H7 (cell line): ENCODE measurements at places on chromosomes 12 and 14. TPM values are rescaled to one million over a fixed set of nuclear protein-coding genes. Genes with fewer than 3 reads are reported as not detected.
A peak's percentile ranks its signal among the peaks of the same experiment; 100 is the strongest.

TTC6 gene
- total RNA-seq, result 0.59 and 0.90 TPM in 2 replicates

SLC7A8 gene
- total RNA-seq, result 66.7 and 79.1 TPM in 2 replicates

ACYP1 gene
- total RNA-seq, result 26.6 and 30.0 TPM in 2 replicates

TTC9 gene
- 12.1 and 14.9 TPM in 2 replicates for total RNA-seq

NAA30 gene
- total RNA-seq, result 17.7 TPM in 2 replicates

NPFF gene
- total RNA-seq, result not detected in 2 replicates

RNASE1 gene
- 72.7 and 124 TPM in 2 replicates for total RNA-seq

CCDC198 gene
- total RNA-seq, result not detected in 2 replicates

RFX4 gene
- total RNA-seq, result 0.83 and 1.1 TPM in 2 replicates

DNA sequence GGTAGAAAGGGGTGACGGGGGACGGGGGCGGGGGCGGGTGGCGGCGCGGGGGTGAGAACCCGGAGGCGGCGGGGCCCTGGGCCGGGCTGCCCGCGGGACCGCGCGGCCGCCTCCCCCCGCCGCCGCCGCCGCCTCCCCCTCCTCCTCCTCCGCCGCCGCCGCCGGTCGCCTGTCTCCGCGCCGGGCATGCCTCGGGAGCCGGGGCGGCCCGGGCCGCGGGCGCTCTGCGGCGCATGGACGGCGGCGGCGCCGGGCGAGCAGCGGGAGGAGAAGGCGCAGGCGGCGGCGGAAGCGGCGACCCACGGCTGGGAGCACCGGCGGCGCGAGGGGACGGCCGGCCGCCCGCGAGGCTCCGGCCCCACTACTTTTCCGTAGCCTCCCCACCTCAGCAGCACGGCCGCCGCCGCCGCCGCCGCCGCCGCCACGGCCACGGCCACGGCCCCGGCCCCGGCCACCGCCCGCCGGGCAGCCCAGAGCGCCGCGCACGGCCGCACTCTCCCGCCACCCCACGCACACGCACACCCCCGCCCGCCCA is at the start of gene NPAS3:
NPAS3 (plus strand) TSS at position 161 of the 535 bp plus-strand sequence.
- DNase-seq, result peak; percentile 72

GRCh38 chr12:121806546-121807423 is 3.0 kb downstream of the SETD1B start:
- DNase-seq, result peak; percentile 53

GRCh38 chr14:64704743-64705380 is 638 bp downstream of the PLEKHG3 start:
- peak; percentile 69 for DNase-seq

GRCh38 chr12:53062977-53063707 is 13.3 kb downstream of the TNS2 start:
- DNase-seq, result peak; percentile 30

- DNase-seq, result no peak
Measured at GRCh38 chr12:69331909-69332684, 16.1 kb upstream of the LYZ start.

GRCh38 chr12:122030424-122031035 is 8.8 kb downstream of the BCL7A start:
- DNase-seq, result peak; percentile 38

GRCh38 chr14:59036134-59036533 is 152.3 kb upstream of the DAAM1 start:
- DNase-seq, result no peak

- DNase-seq, result peak; percentile 88
Measured at GRCh38 chr14:25049568-25050268, at the start of gene STXBP6. Gene STXBP6, minus strand, starts transcription at chr14:25050147. Its CDS starts 75,329 bp downstream, at chr14:24974818.

- no peak for DNase-seq
Measured at GRCh38 chr12:68497107-68497506, 113.6 kb upstream of the RAP1B start.

DNA sequence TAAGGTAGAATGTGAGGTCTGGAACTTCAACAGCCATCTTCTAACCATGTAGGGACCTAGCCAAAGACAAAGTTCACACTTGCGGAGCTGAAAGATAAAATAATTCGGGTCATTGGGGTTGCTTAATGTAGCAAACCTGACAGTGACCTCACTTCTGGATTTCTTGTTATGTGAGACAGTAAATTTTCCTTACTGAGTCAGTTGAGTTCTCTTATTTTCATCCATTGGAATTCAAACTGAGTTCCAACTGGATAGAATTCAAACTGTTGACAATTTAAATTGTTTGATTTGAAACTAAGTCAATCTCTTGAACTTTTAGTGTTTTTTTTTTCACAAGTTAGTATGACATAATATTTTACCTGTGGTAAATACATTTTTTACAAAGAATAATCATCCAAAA is 406.5 kb downstream of the ADAMTS20 start:
- no peak for DNase-seq

- DNase-seq, result no peak
Measured at GRCh38 chr12:25263594-25263993, 12.9 kb upstream of the KRAS start.

DNA sequence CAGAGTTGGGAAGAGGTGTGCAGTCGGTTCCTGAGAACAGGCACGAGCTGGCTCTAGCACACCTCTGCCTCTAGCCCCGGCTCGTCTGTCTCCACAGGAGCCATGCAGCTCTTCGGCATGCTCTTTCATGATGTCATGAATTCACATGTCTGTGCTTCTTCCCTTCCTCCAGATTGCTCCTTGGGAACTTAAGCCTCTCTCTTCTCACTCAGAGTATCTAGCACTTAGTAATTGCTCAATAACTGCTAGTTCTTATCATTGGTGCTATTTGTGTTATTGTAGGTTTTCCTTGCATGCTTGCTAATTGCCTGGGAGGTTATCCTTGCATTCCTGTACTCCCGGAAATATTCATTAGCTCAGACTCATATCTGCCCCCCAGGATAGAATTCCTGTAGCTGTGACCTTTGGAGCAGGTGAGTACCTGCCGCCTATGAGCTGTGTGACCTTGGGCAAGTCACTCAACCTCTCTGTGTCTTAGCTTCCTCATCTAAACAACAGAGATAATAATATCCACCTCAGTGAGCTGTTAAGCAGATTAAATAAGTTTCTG is 19.5 kb downstream of the FAM181A start:
- DNase-seq, result no peak

- no peak for DNase-seq
Measured at GRCh38 chr14:78131616-78132015, 38.6 kb upstream of the NRXN3 start.

GRCh38 chr12:92779902-92780301 is 77.1 kb downstream of the PLEKHG7 start:
- no peak for DNase-seq

- DNase-seq, result no peak
Measured at GRCh38 chr12:14654416-14654815, 42.0 kb downstream of the GUCY2C start.

DNA sequence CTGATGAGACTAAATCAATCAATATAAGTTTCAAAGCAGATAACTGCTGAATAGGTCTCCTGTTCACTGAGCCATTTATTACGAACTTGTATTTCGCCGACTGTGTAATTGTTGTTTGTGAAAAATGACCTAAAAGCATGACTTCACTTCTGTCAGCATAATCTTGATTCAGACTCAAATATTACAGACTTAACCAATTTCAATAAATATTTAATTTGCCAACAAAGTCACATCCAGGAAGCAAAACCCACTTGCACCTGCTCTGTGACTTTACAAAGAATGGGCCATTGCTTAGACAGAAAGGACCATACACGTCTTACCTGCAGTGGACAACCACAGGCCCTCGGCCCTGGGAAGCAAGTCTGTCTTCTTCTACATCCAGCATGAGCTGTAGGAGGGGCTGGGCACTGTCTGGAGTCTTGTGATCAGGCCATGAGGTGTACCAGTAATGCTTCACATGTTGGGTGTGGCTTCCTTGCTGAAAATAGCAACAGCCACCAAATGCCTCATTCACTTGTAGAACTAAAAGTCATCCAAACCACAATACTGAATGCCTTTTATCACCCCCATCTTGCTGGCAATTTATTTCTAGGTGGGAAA is 23.5 kb upstream of the PTPRB start:
- DNase-seq, result no peak

GRCh38 chr12:91746976-91747375 is 398.7 kb downstream of the BTG1 start:
- no peak for DNase-seq

- DNase-seq, result no peak
Measured at GRCh38 chr14:20427231-20428009, 8.5 kb downstream of the KLHL33 start.

DNA sequence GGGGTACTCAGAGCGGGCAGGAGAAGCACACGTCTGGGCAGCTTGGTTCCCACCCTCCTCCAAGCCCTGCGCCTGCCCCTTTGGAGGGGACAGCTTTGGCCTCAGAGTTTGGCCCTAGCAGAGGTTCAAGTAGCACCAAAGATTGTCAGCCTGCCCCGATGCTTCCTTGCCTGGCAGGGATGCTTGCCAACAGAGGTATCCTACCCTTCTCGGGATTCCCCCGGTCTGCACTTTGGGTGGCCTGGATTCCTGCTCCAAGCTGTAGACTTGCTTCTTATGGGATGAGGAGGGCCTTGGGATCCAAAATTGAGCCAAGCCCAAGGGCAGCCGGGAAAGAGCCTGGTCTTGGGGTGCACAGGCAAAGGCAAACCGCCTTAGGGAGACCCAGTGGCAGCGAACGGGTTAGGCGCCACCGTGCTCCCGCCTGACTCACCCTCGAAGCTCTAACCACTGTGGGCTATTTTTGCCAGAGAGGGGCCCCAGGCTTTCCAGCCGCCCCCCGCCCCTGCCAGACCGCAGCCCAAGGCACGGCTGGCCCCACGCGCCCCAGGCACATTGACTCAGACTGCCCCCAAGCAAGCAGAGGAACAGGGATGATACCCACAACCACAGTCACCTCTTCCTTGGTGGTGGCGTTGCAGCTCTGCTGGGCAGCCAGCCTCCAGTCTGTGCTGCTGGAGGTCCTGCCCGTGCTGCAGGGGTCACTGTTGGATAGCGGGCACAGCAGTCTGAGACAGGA is 847 bp upstream of the WNT10B start:
- peak; percentile 74 for DNase-seq

- peak; percentile 52 for DNase-seq
Measured at GRCh38 chr12:111757361-111758119, 9.2 kb upstream of the ALDH2 start.

DNA sequence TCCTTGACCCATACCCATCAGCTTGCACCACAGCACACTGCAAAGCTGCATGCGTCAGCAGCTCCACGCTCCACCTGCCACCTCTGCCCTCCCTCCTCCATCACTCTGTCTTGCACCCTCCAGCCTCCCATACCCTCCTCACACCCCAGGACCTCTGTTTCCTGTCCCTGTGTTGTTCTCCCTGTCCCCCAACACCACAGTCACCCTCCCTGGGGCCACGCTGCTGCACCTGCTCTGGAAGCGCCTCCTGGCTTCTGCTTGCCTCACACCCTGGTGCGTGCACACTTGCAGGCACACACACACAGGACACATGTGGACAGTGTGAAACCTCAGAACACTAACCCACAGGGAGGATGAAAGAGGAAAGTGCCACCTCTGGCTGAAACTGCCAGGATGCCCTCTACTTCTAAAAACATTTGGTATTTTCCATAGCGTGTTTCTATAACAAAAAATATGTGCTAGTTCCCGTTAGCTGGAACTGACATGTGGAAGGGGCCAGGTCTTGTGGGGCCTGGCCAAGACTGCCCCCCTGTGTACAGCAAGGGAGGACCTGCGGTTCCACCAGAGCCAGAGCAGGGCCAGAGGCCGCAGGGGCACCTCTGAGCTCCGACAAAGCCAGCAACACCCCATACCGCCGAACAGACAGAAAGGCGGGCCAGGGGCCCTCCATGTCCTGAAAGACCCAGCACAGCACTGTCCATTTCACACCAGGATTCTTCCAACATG is 10.0 kb downstream of the BRF1 start:
- peak; percentile 79 for DNase-seq

DNA sequence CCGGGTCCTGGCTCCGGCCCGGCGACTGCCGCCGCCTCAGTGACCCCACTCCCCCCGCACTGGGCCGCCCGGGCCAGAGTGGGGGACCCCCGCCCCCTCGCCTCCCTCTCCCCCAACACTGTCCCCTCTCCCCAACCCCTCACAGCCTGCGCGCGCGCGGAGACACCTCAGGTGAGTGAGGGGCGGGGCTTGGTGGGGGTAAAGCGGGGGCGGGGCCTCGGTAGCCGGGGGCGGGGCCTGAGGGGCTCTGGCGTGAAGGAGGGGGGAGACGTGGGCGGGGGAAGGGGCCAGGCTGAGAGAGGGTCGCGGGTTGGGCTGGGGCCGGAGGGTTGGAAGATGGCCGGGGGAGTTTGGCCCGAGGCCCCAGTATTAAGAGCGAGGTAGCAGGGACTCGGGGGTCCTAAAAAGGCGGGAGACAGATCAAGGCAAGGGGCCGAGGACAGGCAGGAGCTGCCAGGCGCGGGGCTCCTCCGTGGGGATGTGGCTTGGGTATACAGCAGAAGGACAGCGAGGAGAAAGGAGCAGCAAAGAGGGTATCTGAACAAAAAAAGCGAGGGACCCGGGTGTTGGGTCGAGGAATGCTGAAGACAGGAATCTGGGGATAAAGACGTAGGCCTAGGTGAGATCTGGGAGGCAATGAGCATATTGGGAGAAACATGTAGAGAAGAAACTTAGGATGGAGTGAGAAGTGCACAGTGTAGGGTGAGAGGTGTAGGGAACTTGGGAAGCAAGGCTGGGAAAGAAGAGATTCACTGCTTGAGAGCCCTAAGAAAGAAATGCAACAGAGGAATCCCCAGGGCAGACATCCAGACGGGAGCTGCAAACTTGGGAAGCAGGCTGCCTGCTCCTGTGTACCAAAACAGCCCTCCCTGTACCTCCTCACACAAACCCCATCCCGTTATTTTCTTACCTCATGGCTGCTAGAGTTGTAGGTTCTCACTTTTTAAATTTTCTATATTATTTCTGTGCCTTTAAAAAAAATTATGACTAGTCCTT is 10.8 kb downstream of the SUOX start:
- peak; percentile 100 for DNase-seq

DNA sequence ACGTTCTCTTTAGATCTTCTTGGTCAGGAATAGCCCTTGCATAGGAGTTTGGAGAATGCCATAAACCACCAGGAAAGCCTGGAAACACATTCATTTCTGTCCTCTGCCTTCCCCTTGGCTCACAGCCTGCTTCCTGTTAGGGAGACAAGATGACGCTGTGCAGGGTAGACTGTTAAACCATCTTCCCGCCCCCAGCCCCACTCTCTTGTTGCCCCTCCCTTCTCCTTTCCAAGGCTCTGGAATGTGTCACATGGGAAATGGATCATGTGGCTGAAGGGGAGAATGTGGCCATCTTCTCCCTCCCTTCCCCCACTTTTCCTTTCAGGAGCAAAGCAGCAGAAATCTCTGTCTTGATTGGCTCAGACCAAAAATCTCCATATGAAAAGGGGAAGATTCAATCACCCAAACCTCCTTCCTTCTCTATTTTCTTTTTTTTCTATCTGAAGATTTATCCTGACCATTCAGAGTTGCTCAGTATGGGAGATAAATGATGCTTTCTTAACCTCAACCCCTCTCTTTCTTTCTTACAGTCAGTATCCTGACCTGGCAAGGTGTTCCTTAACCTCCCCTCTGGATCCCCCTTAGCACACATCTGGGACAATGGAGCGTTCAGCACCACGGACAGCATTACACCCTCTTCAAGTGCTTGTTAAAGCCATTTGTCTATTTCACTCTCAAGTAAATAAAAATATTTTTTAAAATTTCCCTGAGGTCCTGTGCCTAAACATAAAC is 11.4 kb downstream of the GPR19 start:
- peak; percentile 66 for DNase-seq

- DNase-seq, result no peak
Measured at GRCh38 chr12:84950971-84951546, 38.5 kb upstream of the SLC6A15 start.

GRCh38 chr12:90896821-90897220 is 58.2 kb downstream of the CCER1 start:
- no peak for DNase-seq
